Activated CD4-positive, alpha-beta T cell treated with anti-CD3 and anti-CD28 coated beads for 24 hours (primary cell): ENCODE measurements at places on chromosomes 7 and 10.

- no peak for DNase-seq
Observed at GRCh38 chr7:75808106-75808505, 5.5 kb downstream of the CCL24 start.

DNA sequence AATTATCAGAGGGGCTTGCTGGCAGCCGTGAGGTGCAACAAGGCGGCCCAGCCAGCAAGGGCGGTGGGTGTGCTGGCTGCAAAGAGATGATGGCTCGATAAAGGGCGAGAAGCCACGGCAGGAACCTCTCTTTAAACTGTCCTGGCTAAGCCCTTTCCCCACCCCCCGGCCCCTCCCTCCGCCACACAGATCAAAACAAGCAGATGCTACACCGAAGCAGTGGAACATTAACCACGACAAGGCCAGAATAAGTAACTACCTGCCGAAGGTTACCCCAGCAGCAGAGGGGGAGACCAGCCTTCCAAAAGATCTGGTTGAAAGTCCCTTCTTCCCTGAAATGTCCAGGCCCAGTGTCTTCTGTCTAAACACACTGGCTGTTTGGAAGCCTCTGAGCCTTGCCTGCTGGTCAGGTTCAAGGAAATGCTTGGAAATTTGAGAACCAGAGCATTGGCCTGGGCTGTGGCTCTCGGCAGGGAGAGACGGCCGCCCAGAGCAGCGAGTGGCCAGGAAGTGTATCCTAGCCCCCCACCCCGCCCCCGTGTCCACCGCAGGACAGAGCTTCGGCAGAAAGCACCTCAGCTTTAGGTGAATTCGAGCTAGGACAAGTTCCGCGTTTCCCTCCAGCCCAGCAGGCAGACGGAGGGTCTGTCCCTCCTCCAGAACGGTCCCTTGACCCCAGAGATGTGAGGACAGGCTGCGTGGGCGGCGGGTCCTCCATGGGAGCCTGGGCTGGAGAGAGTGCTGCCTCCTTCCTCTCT, 2.1 kb downstream of the FAM20C start:
- no peak for DNase-seq

GRCh38 chr10:98030093-98030821, at the start of gene CRTAC1:
Gene CRTAC1 (minus strand): TSS chr10:98030621. CDS start chr10:98030472, 149 bp downstream.
- DNase-seq: no peak

- no peak for DNase-seq
Observed at GRCh38 chr10:33661580-33662336, 327.3 kb upstream of the NRP1 start.

GRCh38 chr10:9302140-9302746, 1247.8 kb downstream of the GATA3 start:
- no peak for DNase-seq

DNA sequence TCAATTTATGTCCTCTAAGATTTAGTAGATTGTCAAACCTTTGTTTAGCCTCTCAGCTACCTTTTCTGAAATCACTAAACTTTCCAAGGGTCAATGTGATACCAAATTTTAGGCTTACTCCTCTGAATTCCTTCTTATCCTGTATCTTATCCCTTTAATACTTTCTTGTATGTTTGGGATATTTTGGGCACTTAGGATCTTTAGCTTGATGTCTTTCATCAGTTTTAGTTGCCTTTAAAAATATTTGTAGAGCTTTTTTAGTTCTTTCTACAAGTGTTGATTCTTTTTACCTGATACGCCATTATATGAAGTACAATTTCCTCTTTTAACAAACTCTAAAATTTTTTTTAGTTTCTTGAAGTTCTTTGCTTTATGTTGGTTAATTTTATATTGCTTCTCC, 30.7 kb upstream of the HDAC9 start:
- no peak for DNase-seq

DNA sequence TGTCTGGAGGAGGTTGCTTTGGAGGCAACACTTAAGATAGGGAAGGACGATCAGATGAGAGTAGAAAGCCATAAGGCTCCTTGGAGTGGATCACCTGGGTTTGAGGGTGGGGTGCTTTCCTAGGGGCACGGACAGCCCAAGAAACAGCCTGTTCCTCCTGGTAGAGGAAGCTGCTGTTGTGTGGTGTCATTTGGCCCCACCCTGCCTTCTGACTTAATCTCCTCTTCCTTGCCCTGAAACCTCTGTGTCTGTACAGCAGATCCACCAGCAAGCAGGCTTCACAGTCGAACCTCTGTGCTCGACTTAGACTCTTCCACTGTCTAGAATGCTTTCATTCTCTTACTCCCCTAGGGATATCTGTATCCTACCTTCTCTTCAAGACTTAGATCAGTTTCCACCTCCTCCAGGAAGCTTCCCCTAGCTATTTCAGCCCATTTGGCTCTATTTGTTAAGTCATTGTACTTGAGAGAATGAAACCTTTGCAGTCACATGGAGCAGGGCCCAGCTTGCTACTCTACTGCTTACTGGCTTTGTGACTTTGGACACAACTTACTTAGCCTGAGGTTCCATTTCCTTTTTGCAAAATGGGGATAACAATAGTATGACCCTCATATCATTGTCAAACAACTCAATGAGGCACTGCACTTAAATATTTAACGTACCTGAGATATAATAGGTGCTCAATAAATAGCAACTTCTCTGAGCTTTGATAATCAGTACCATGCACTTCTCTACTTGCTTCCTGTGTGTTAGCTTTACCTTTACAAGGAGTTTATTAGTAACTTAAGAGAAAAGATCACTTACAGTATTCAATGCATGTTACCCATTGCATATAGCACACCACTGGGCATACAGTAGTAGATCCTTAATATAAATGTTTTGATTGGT, 5.0 kb downstream of the MXI1 start:
- DNase-seq: no peak

GRCh38 chr7:157090485-157091165, 48.1 kb upstream of the UBE3C start:
- DNase-seq: no peak

- DNase-seq: no peak
Observed at GRCh38 chr10:47349941-47350371, 1.8 kb downstream of the RBP3 start.

GRCh38 chr7:111364413-111364812, 197.9 kb downstream of the IMMP2L start:
- DNase-seq: no peak

DNA sequence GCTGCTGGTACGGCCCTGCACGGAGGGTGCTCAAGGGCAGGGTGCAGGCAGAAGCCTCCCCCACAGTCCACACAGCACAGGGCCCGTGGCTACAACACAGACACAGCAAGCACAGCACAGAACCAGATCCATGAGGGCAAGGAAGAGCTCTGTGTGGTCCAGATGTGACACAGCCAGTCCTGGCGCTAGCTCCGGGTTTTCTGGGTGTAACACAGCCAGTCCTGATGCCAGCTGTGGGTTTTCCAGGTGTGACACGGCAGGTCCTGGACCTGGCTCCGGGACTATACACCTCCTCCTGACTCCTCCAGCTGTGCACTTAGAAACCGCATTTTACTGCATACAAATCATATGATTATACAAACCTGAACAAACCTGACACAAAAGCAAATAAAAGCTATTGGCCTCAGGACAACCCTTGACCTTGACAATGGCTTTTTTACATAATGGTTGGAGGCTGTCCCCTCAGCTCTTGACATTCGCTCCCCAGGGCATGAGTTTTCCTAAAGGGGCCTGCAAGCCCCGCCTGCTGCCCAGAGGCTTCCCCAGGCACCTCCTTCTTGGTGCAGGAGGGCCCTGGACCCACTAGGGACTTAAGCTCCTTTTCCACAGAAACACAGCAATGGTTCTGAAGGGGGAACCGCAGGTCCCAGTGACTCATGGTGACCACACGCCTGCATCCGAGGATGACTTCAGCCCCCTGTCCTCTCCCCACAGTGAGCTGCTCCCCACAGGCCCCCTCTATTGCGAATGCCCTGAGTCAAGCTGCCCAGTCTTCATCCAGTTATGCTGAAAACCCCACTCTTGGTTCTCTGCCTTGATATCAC, 209.6 kb downstream of the PTPRN2 start:
- DNase-seq: no peak

GRCh38 chr7:19572566-19572965, 136.3 kb downstream of the POLR1F start:
- DNase-seq: no peak

- DNase-seq: no peak
Observed at GRCh38 chr7:134339475-134339874, 22.7 kb upstream of the SLC35B4 start.

GRCh38 chr7:76063525-76063924, 15.6 kb downstream of the MDH2 start:
- no peak for DNase-seq

DNA sequence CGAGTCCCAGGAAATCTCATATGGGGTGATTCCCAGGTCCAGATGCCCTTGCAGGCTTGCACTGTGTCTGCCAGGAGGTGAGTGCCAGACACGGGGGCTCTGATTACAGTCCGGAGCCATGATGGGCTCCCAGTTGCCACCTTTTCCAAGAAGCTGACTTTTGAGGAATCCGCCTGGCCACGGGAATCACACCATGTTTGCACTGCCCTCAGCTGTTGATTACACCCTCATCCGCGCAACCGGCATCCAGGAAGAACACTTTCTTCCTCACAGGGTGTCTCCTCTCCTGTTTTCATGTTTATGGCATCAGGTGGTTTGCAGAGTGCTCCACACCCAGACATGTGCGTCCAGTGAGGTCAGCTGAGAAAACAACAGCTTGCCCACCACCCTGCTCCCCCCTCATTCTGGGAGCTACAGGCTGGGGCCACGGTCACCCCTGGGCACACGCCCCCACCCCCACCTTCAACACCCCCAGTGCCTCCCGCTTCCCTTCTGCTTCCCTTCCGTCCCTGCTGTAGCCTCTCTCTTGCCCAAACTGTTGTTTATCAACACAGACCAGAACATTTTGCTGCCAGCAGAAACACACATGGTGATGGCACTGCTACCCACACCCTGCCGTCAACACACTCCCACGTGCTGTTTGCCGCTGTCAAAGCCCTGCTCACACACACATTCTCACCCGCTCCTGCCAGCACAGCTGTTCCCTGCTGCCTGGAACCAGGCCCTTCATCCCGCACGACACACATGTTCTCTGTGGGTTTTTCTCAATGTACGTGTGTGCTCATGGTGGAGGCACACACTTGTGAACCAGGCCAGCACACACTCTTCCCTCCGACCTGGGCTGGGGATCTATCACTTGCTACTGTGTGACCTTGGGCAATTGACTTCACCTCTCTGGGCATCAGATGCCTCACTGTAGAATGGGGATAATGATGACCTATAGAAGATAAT, 35.8 kb downstream of the DDIT4 start:
- no peak for DNase-seq

- no peak for DNase-seq
Observed at GRCh38 chr7:131691454-131692130, 135.2 kb upstream of the PODXL start.

DNA sequence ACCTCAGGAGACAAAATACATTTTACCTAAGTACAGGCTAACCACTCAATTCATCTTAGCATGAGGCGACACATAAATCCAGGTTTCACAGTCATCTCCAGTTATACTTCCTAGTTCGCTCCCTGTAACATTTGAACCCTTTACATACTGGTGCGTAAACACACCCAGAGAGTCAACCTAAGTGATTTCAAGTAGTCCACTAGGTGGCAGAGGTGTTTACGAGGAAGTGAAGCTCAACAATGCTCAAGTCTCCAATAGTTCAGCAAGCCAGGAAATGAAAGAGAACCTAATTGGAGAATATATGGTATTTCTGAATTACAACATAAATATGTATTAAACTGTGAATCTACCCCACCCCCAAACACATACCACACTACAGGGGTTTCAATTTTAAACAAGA, 76.3 kb upstream of the ABCB5 start:
- no peak for DNase-seq

- no peak for DNase-seq
Observed at GRCh38 chr10:24223953-24224352, 15.0 kb downstream of the KIAA1217 start.

GRCh38 chr7:1293950-1294411, 61.3 kb downstream of the UNCX start:
- DNase-seq: no peak

- DNase-seq: no peak
Observed at GRCh38 chr7:20906801-20907453, 120.2 kb upstream of the SP8 start.

GRCh38 chr7:130135208-130136205, 65.2 kb downstream of the KLHDC10 start:
- no peak for DNase-seq
